ENCODE measurements at places on chromosomes 5 and 9. TPM values are rescaled to one million over a fixed set of nuclear protein-coding genes. Genes with fewer than 3 reads are reported as not detected.

The LHX3 gene
- total RNA-seq, result 0.09 TPM

DNA sequence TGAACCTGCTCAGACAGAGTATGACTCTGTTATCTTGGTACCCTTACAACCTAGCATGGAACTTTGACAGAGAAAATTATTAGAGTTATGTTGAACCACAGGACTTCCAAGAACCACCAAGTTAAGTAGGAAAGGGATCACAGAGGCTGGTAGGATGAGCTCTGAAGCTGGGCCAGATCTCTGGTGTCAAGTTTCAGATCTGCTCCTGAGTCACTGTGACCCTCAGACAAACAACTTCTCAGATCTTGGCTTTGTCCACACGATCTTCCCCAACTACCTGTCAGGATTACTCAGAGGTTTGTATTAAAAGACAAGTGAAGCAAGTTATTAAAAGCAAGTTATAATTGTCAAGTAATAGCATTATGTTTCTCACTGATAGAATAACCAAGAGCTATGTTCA is 189.0 kb downstream of the SEC61B start:
- no peak overlapping the region for H3K4me3 ChIP-seq
- H3K4me1 ChIP-seq, result no peaks in the 10 kb centered on the region
- DNase-seq, result no peak
- H3K27ac ChIP-seq, result no peak overlapping the region
- H3K36me3 ChIP-seq, result no peaks in the 10 kb centered on the region
- H3K27me3 ChIP-seq, result no peaks in the 10 kb centered on the region

DNA sequence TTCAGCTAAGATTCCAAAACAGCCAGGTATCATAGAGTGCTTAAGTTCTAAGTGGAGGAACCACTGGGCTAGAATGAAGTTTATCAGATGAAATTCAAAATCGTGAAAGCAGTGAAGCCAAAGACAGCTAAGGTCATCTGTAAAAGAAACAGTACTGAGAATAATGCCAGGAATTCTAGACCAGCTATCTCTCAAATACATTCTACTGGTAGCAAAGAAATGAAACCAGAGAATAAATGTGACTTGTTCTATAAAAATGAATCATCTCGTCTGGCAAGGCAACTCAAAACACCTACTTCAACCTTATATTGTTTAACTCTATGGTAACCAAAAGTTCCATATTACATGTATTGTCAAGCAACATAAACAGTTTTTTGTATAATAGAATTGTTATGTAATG is 51.3 kb upstream of the RGMB start:
- no peak overlapping the region for H3K27ac ChIP-seq
- no peak for DNase-seq
- H3K36me3 ChIP-seq, result no peaks in the 10 kb centered on the region
- H3K4me1 ChIP-seq, result no peaks in the 10 kb centered on the region

- DNase-seq, result no peak
- H3K4me1 ChIP-seq, result no peaks in the 10 kb centered on the region
- H3K4me3 ChIP-seq, result no peak overlapping the region
- H3K36me3 ChIP-seq, result no peaks in the 10 kb centered on the region
- no peaks in the 10 kb centered on the region for H3K27me3 ChIP-seq
Measured at GRCh38 chr9:82363198-82363597, 374.6 kb downstream of the SPATA31D1 start.

- H3K36me3 ChIP-seq, result no peaks in the 10 kb centered on the region
- no peaks in the 10 kb centered on the region for H3K27me3 ChIP-seq
- H3K4me3 ChIP-seq, result no peak overlapping the region
- no peak for DNase-seq
Measured at GRCh38 chr5:129716235-129716634, 31.7 kb upstream of the MINAR2 start.

The C9 gene
- total RNA-seq, result 0.51 TPM

Measured in K562 (cell line).